Stimulated activated CD8-positive, alpha-beta memory T cell treated with anti-CD3 and anti-CD28 coated beads, Interleukin-4, amount 100 ng/mL, for 4 hours (primary cell): ENCODE measurements at places on chromosomes 3 and 15.

DNA sequence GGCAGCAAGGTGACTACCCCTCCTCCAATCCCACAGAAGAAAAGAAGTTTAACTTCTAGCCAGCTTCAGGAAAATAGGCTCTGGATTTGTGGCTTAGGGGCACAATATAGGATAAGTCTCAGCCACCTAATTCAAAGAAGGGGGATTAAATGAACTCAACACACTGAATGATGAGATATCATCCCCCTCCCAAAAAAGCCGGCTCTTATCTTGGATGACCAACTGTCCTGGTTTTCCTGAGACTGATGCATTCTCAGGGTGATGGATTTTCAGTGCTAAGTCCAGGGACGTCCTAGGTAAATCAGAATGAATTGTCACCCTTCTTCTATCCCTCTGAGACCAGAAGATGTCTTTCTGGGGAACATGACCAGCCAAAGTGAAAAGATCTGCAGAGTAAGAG is 487.0 kb upstream of the PROK2 start:
- no peak for DNase-seq

- DNase-seq, result no peak
These were observed 27.3 kb upstream of the DMXL2 start for GRCh38 chr15:51649659-51650521.

GRCh38 chr15:65828585-65828984 is 36.5 kb upstream of the DENND4A start:
- DNase-seq, result no peak

GRCh38 chr3:177591379-177591778 is 394.1 kb upstream of the TBL1XR1 start:
- DNase-seq, result no peak

DNA sequence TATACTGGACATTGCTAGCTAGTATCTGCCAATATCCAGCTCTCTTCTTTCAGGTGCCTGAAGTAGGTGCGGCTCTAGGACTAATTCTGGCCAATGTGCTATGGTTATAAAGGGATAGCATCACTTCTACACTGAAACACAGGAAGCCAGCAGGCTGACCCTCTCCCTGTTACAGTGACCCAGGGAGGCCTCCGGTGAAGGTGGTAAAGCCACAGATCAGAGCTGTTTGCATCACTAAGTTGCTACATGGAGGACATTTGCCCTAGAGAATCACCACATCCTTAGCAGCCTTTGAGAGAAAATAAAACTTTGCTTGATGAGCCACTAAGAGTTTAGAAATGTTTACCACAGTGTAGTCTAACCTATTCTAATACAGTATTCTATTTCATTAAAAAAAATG is 161.4 kb downstream of the CHST2 start:
- no peak for DNase-seq

DNA sequence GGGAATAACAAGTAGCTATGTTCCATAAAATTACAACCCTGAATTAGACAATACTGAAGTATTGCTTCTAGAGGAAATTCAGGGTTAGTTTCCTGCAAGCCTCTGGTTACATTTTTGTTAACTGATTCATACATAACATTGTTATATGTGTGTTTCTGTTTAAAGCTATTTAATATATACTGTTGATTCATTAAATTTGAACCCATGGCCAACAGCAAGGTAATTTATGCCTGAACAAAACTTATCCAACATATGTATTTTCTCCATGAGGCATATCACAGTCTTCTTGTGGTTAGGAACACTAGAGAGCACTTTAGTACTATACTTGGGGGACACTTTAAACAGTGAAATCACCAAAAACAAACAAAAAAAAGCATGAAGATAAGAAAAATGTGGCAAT is 47.7 kb upstream of the PTX3 start:
- DNase-seq, result no peak

GRCh38 chr3:14565868-14566588 is 25.9 kb upstream of the GRIP2 start:
- no peak for DNase-seq

- no peak for DNase-seq
These were observed 61.3 kb upstream of the RAB6B start for GRCh38 chr3:133956982-133957381.

- DNase-seq, result no peak
These were observed 42.2 kb downstream of the CLDN18 start for GRCh38 chr3:138051947-138052802.

- no peak for DNase-seq
These were observed 193.8 kb downstream of the SCAPER start for GRCh38 chr15:76711351-76711827.

- no peak for DNase-seq
These were observed 231.3 kb downstream of the TP63 start for GRCh38 chr3:189862385-189862998.

- no peak for DNase-seq
These were observed 6.3 kb upstream of the EIF3J start for GRCh38 chr15:44530653-44531052.

DNA sequence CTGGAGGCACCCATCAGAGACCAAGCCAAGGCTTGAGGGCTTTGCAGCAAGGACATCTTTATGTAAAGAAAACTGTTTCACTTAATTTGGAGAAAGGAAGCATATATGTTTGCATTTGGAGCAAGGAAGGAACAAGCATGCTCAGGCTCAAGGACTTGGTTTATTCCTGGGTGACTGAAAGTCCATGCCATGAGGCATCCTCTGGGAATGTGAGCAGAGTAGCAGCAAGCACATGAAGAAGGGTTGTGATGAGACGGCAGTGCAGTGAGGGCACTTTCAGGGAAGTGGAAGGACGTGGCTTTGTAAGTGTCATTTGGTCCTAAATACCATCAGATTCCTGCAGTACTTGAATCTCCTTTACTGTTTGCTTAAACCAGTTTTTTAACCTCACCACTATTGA is 26.8 kb downstream of the POLG start:
- no peak for DNase-seq

DNA sequence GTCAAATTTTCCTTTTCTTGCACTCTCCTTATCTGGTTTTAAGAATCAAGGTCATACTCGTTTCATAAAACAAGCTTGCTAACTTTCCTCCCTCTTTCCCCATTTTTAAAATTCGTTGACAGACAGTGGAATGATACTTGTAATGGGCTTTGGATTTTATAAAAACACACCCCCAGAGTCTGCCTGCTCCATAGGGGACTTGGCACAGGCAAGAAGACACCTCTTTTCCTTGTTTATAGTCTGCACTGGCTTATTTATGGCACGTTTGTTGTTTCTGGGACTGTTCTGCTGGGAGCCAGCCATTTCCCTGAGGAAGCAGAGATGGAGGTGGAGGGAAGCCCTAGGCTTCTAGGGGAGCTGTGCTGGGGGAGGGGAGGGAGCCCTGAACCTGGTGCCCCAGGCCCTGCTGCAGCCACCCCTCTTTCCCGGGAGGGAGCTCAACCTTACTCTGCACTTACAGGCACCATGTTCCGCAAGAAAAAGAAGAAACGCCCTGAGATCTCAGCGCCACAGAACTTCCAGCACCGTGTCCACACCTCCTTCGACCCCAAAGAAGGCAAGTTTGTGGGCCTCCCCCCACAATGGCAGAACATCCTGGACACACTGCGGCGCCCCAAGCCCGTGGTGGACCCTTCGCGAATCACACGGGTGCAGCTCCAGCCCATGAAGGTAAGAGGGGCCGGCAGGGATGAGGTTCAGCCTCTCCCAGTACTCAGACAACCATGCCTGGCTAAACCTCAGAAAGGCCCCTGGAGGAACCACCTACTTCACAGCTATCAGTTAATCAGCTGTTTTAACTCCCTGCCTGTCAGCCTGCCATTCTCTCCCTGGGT is 18.3 kb downstream of the ANKRD63 start:
- no peak for DNase-seq

DNA sequence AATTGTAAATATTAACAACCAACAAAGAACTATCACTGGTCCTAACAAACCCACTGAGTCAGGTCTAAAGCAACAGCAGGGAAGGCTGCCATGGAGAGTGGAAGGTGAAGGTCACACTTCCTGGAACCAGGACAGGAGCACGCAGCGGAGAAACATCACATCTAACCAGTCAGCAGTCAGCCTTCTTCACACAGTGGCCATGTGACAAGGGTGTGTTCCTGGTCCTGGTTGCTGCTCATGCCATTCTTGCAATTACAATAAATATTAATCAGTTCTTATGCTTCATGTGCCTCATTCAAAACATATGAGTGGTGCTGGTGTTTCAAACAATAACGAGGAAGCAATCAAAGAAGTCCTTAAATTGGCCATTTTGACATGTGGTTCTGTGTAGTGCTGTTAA is 162.8 kb downstream of the ARRDC4 start:
- no peak for DNase-seq

DNA sequence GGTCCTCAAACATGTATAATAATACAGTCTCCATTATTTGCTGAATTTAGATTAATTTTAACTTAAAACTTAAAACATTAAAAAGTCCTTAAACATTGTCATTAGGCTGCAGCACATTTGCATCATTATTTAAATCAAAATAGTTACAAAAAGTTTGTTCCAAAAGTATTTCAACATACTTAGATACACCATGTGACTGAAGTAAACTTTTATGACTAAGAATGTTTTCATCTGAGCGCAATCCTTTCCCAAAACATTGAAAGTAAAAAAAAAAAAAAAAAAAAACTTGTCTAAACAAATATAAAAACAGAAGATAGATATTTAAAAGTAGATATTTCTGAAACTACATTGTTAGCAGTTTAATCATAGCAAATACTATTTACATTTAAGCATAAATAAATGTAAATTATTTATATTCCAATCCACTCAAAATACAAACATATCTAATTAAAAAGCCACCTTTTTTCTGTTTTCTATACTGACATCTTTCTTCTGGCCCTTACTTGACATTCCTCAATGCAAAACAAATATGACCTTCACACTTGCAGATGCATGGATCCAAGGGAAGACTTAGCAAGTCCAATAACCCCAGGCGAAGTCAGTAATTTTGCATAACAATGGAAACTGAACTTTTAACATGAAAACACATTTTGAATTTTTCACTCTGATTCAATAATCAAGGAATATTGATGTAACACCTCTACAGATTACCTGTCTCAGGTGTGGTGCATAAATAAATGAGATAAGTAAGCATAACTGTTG is 10.3 kb downstream of the FAM227B start:
- no peak for DNase-seq

DNA sequence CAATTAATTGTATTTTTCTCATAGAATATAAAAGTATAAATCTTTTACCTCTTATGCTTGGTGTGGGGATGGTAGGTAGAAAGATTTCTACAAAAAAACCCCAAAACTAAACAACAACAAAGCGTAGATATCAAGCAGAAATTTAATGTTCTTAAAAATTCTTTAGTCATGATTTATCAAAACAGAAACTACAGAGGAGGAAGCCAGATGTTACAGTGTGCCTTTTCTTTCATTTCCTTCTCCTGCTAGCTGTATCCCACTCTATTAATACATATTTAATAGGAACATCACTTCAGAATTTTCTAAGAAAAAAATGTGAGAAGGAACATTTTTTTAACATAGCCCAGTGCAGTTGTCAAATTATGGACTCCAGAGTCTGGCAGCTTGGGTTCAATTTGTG is 420.6 kb downstream of the TUSC7 start:
- DNase-seq, result no peak

GRCh38 chr3:15324379-15324808 is 8.0 kb downstream of the SH3BP5 start:
- no peak for DNase-seq

DNA sequence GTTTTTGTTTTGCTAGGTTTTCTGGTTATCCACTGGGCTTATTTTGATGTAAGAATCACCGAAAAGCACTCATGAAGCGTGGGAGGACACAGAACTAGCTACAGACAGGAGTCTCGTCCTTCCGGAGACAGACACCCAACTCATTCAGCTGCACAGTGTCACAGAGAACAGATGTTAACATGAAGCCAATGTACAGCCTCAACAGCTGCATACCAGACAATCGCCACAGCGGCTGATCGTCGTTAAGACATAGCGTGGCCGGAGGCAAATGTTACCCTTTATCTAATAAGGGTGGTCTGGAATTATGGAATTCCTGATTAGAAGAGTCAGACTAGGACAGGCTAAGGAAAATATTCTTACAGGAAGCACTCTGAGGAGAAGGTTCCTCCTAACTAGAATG is 1.1 kb upstream of the PYGO1 start:
- DNase-seq, result no peak

DNA sequence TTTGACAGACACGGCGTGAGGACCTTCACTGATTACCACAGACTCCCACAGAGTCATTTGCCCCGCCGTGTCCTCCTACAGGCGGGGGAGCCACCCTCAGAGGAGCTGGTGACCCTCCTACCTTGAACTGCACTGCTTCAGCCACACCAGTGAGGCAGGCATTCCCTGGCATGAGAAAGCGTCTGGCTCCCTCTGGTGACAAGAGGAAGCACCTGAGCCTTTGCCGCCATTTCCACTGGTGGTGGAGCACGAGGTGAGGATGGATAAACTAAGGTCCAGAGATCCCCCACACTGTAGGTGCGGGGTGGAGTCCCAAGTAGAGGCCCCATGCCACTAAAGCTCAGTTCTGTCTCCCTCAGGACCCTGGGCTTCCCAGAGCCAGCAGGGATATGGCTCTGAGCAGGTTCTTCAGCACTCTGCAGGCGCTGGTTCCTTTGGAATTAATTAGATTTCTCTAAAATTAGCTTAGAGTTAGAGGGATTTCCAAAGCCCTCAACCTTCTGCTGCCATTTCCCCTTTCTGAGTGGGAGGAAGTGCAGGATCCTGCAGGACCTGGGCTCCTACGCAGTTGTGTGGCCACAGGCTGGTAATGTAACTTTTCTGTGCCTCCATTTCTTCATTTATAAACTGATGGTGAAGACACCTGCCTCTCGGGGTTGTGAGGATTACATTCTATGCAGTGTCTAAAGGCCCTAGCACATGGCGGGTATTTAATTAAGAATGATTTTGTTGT is 224.0 kb downstream of the SLCO3A1 start:
- peak; percentile 27 for DNase-seq

DNA sequence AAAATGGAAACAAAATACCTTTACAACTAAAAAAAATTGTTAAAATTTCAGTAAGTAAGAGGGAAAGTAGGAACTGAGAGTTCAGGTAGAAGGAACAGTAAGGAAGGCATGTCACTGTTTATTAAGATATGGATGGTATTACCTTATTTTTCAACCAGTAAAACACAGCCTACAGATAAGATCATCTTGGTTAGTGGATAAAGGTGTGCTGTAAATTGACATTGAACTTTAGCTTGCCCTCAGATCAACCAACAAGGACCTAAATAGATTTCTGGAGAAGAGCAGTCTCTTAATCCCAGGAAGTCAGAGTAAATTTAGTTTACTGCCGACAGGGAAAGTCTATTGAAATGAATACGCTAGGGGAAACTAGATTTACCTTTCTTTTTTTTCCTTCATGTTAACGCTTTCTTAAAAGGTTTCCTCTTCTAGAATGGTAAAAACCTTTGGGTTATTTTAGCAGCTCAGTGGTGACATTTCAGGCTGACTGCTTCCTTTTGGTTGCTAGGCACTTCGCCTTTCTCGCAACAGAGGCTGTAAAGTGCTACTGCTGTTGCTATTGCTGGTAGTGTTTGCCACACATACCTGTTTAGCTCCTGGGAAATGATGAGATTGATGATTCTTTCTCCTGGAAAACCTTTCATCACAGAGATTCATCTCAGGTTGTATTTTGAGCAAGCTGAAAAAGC is 12.9 kb downstream of the DZIP3 start:
- DNase-seq, result no peak

GRCh38 chr3:124607163-124607562 is 123.1 kb upstream of the UMPS start:
- no peak for DNase-seq
